CD4-positive, alpha-beta T cell (primary cell): ENCODE measurements at places on chromosomes 2 and 18.

DNA sequence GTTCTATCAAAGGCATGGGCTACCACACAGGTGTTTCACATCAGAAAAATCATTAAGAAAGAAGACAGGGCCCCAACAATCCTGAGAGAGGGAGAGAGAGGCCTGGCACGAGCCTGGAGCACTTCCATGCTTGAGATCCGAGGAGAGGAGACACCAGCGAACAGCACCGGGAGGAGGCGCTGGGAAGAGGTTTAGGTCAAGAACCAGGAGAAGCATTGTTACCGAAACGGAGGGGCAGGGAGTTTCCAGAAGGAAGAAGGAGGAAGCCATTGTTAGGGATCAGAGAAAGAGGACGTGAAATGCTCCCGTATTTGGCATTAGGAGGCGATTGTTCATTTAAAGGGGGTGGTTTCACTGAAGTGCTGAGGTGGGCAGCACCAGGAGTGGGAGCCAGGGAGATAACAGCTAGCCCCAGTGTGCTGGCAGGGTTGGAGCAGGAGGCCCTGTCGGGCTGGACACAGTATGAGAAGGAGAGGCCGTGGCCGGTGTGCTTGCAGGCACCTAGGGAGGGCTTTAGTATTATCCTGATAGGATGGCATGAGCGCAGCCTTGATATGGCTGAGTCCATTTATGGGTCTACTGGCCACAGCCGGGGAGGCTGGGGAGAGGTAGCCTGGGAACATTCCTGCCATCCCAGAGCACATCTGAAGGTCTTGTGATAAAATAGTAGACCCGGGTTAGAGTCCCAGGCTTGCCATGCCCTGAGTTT lies 244.9 kb downstream of the KLHL29 start:
- DNase-seq, result no peak

DNA sequence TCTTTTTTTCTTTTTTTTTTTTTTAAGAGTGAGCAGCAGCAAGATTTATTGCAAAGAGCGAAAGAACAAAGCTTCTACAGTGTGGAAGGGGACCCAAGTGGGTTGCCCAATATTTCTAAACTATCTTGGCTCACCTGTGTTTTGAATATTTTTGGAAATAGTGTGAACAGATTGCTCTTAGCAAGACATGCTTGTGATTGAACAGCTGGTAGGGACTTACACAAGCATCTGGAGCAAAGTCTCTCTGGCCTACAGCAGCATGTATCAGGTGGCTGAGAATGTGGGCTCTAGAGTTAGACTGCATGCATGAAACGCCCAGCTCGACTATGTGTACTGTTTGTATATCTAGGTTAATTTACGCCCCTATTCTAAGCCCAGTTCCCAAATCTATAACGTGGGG lies 40.3 kb upstream of the FBXO11 start:
- DNase-seq, result no peak

DNA sequence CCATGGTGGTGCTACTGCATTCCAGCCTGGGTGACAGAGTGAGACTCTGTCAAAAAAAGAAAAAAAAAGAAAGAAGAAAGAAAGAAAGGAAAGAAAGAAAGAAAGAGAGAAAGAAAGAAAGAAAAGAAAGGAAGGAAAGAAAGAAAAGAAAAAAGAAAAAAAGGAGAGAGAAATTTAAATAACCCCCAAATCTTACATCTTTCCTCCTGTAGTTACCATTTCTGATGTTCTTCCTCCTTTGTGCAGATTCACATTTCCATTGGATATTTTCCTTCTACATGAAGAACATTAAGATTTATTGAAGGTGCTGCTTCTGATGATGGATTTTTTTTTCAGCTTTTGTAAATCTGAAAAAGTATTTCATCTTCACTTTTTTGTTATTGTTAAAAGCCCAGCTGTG lies 97.4 kb upstream of the TGFA start:
- no peak for DNase-seq

DNA sequence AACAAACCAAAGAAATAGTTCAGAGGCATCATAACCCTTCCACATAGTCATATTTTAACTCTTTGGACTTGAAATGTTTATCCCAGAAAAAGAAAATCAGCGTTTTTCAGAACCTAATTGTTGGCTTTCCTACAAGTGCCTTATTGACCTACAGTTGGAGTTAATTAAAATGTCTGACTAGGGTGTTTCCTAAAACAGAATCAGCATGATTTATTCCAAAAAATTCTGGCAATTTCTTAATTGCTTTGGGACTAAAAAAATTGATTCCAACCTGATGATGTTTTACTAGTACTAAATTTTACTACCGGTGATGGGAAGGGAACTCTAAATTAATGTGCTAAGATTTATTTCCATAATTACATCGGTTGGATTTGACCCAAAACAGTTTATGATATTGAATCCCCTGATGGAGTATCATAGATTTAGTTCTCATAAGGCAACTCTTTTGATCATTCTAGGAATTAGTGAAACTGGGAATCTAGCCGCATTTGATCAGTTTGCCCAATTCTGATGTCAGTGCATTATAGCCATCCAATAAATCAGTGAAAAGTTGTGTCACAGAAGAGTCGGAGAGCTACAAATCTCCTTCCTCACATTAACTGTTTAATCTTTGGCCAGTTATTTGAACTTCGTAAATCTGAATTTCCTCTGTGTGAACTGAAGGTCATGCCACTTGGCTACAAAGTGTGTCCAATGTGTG lies 134.3 kb upstream of the DSEL start:
- no peak for DNase-seq

GRCh38 chr2:122191331-122191730 lies 435.9 kb downstream of the TSN start:
- no peak for DNase-seq

DNA sequence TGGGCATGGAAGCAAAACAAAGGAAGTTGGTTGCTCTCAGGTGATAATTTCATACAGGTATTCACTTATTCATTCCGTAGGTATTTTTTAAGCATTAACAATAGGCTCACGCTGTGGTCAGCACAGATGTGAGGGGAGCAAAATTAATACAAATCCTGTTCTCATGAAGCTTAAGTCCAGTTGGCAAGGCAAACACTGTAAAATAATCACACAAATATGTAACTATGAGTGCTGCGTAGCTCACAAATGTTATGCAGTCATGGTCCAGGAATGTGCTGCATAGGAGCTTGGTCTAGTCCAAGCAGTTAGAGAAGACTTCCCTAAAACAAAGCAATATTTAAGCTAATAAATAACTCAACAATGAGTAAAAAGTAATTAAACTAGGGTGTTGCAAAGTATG lies 23.9 kb downstream of the SP5 start:
- no peak for DNase-seq

DNA sequence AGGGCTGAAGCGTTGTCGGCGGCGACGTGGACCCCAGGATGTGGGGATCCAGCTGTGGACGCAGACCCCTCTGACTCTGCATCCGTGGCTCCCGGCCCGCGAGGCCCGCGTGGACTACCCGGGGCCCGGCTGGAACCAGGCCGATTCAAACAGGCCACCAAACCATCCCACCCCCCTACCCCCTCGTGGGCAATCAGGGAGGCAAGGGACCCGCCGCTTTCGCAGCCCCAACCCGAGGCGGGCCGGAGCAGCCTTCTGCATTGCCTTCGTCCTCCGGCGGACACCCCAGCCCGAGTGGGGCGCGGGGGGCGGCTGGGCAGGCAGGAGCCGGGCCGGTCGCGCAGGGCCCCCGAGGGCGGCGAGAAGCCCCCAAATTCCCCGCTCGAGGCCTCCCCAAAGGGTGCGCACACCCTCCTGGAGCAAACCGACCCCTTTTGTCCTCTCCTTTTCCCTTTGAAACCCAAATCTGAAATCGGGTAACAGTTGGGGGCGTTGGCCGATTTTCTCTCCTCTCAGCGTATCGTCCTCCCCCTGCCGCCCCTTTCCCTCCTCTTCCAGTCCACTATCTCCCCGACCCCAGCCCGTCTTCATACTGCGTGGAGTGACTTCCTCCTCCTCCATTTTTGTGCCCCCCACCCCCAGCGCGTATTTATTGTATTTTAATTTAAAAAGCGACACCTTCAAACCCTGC lies 7.4 kb downstream of the SP9 start:
- no peak for DNase-seq

DNA sequence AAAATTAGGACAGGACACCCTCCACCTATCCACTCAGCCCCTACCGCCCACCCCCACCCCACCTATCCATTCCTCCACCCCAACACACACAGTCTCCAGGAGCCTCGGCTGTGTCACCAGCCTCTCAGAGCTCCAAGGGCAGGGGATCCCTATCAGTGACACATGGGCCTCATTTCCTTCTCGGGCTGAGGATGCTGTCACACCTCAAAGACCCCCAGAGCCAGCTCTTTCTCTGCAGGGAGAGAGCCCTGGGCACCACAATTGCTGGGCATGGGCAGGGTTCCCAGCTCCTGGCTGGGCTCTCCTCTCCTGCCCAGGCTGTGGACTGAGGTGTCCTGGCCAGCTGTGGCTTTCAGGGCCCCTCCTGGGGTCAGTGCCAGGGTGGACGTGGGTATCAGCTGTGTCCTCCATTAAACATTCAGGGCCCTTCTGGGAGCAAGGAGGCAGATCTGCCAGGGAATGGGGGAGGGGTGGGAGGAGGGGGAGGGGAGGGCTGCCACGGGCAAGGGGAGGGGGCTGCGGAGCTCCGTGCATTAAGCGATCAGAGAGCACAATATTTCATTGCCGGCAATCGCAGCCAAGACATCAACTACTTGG lies 14.3 kb upstream of the ECEL1 start:
- DNase-seq, result no peak

DNA sequence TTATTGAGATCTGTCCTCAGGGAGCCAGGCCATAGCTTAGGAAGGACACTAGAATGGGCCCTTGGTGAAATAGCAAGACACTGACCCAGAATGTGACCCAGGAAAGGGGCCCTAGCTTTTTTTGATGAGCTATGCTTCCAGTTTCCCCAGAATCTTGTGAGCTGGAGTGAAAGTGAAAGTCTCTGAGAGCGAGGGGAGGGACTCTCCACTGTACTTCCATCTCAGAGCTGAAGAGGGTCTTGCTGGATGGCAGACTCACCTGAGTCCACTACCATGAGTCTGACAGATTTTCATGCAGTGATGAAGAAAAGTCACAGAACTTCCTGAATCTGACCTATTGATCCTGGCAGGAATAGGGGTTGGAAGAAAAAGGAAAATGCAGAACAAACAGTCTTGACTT lies 3.1 kb downstream of the ARHGAP25 start:
- no peak for DNase-seq

- no peak for DNase-seq
Measured at GRCh38 chr2:241412144-241412543, 56.1 kb downstream of the FARP2 start.

DNA sequence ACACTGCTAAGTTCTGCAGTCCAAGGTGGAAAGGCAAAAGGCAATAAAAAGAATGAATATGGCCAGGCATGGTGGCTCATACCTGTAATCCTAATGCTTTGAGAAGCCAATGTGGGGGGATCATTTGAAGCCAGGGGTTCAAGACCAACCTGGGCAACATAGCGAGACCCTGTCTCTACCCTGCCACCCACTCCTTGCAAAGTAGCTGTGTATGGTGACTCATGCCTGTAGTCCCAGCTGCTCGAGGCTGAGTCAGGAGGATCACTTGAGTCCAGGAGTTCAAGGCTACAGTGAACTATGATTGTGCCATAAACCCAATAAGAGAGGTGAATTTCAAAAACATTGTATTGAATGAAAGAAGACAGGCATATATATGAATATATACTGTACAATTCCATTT lies 2.4 kb downstream of the MYL12B start:
- no peak for DNase-seq

GRCh38 chr2:8121826-8122513 lies 559.9 kb upstream of the ID2 start:
- DNase-seq, result no peak
